Suppressor macrophage (primary cell): ENCODE measurements at places on chromosomes 1 and 21.
A peak's percentile ranks its signal among the peaks of the same experiment; 100 is the strongest.

DNA sequence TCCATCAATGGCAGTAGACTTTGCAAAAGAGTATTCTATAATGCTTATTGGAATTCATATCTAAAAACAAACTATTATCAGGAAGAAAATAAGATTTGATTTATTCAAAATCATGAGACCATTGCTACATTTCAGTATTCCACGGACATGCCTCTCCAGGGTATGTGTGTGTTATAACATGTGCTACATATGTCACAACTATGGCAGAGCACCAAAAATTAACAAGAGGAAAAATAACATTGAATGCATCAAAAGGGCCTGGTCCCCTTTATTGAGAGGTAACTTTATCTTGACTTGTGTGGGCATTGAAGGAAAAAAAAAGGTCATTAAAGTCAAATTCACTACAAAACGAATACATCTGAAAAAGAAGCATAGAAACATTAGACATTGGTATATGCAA lies 22.6 kb upstream of the LRRC8B start:
- DNase-seq = no peak

GRCh38 chr1:175749075-175749474 lies 5.7 kb upstream of the TNR start:
- DNase-seq = no peak

- no peak for DNase-seq
Observed at GRCh38 chr1:19844731-19845495, 29.8 kb upstream of the RNF186 start.

DNA sequence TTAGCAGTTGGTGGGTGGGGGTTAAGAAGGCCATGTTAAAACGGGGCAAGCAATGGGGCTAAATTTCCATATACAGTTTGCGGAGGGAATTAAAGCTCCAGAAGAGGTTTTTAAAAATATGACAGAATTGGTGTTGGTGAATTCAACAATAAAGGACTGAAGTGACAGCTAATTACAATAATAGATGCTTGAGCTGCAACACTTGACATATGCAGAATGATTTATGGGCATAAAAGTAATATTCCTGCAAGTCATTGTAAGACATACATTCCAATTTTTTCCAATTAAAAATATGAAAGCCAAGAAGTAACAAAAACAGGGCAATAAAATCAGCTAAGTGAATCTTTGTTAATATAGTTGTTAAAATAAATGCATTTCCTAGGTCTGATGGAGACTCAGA lies 202.2 kb upstream of the MAP1LC3C start:
- no peak for DNase-seq

DNA sequence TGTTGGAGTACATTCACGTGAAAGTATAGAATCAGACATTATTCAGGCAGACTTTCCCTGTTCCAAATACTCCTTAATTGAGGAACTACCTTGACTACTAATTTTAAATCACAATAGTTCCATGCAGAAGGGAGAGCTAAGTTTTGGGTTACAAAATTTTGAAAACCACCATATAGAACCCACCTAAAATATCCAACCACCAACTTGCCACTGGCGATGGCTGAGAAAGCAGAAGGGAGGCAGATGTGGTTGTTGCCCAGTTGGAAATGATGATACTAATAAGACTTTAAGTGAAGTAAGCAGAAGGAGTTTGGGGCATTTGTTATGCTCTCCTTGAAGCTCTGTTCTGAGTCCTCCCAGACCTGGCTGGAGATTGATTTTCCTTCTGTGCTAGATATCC lies 190.7 kb downstream of the HLX start:
- peak; percentile 27 for DNase-seq

- DNase-seq = no peak
Observed at GRCh38 chr1:58812468-58812867, 28.6 kb upstream of the JUN start.

GRCh38 chr1:116918714-116919357 lies 9.1 kb downstream of the PTGFRN start:
- DNase-seq = no peak
